ENCODE measurements at places on chromosomes 3 and 15.

GRCh38 chr3:129911261-129911861 is 17.9 kb upstream of the TMCC1 start:
- DNase-seq, result no peak

- DNase-seq, result no peak
These were observed 43.8 kb downstream of the PLCL2 start for GRCh38 chr3:16928386-16929132.

DNA sequence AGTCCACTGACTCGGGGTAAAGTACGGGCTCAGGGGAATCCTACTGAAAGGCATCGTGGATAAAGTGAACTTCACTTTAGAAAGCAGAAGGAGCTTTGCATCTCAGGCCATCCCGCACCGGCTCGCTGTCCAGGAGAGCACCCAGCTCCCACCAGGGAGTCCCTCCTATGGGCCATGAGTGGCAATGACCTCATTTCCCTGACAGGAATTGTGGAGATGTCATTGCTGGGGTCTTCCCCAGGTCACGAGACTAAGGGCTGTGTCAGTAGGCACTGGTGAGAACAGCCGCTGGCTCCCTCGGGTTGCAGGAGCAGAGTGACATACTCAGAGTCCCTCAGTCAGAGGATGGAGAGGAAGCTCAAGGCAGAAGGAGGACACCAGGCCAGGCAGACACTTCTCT is 97.3 kb downstream of the XXYLT1 start:
- DNase-seq, result no peak

GRCh38 chr3:56914646-56915045 is 112.9 kb upstream of the ARHGEF3 start:
- no peak for DNase-seq

GRCh38 chr3:118531816-118532215 is 502.8 kb downstream of the IGSF11 start:
- no peak for DNase-seq

DNA sequence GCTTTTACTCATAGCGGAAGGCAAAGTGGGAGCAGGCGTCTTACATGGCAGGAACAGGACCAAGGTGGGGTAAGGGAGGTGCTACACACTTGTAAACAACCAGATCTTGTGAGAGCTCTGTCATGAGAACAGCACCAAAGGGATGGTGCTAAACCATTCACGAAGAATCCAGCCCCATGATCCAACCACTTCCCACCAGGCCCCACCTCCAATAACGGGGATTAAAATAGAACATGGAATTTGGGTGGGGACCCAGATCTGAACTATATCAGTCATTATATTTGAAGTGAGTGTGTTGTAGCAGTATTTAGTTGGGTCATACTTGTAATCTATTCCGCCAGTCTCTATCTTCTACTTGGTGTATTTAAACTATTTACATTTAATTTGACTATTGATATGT is 190.9 kb downstream of the RPLP1 start:
- DNase-seq, result no peak

DNA sequence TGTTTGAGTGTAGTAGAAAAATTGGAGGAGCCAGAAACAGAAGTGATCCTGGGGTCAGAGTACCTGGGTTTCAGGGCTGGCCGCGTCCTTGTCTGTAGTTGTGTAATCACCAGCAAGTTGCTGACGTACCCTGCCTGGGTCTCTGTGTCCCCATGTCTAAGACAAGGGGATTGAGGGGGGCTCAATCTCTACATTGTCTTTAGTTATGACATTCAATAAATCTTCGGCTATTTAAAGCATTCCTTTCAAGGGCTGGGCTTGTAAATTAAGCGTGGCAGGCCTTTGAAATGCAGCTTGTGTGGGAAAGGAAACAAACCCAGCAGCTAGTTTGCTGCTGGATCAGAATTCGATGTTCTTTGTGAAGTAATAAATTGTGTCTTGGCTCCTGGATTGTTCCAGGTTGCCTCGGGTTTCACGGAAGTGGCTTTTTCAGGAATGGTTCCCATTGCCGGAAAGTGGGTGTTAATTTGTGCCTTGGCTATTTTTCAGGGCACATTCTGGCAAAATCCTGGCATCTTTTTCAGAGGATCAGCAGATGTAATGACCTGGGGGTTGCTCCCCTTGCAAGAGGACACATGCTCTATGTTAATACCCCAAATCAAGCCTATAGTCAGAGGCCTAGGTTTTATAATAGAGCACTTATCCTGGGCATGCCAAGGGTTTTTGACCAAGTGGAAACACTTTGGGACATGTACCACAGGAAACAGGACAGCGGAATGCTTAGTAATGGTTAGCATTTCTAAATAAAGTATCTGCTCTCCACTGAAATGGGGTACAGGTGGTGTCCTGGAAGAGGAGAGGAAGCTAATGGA is 294.8 kb upstream of the NR2E3 start:
- DNase-seq, result no peak

DNA sequence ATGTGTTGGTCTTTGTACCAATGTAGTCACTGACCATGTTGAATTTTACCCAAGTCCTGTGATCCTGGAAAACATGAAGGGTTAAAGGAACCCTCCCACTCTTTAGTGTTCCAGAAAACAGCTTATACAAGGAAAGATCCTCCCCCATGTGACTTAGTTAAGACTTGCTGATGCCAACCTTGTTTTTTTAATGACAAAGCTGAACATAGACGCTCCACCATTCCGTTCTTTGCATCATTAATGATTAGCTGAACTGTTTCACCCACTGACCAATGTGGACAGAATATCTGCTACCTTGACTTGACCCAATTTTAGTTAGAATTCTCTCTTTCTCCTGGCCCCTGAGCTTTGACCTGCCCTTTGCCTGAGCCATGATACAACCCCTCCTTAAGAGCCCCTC is 3.5 kb upstream of the WDR72 start:
- peak; percentile 61 for DNase-seq

GRCh38 chr3:140563206-140563760 is 114.6 kb upstream of the TRIM42 start:
- DNase-seq, result no peak
